NCI-H460 (cell line): ENCODE measurements at places on chromosomes 5 and 9. TPM values are rescaled to one million over a fixed set of nuclear protein-coding genes. Genes with fewer than 3 reads are reported as not detected.

DNA sequence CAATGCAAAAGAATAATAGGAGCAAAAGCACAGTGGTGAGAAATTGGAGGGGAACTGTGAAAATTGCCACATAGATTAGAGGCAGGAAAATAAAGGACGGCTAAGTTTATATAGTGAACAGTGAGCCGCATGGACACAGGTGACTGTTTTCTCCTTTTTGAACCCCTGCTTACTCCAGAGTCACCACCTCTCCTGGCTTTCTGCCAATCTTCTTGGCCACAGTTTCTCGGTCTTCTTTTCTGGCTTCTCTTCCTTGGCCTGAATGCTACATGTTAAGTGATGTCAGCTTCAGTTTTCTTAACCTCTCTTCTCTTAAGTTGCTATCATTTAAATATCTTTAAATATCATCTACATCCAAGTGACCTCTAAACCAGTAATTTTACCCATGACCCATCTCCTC lies 47.3 kb upstream of the CDKN2B start:
- DNase-seq, result no peak

- DNase-seq, result no peak
Measured at GRCh38 chr5:41841325-41841724, 28.9 kb downstream of the OXCT1 start.

DNA sequence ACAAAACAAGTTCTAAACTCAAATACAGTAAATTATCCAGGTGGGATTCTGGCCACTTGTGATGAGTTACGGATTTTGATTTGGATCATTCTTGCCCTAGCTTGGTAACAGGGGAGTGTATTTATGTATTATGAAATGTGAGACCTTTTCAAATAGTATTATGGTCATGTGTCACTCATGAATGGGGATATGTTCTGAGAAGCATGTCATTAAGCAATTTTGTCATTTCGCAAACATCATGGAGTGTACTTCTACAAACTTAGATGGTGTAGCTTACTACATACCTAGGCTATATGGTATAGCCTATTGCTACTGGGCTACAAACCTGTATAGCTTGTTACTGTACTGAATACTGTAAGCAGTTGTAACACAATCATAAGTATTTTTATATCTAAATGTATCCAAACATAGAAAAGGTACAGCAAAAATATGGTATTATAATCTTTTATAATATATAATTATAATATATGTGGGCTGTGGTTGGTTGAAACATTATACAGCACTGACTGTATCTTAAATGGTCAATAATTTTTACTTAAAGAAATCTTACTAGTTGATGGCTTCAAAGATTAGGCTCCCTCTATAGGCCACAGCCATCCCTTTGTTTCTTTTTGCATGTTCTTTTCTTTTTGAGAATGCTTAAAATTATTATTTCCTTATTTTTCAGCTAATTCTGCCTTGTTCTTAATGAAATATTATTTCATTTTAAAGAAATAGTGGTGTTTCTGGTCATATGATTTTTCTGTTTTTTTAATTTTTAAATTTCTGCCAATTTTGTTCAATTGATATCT lies 128.4 kb downstream of the MAST4 start:
- no peak for DNase-seq

- no peak for DNase-seq
Measured at GRCh38 chr9:113389451-113389850, 11.6 kb downstream of the ALAD start.

DNA sequence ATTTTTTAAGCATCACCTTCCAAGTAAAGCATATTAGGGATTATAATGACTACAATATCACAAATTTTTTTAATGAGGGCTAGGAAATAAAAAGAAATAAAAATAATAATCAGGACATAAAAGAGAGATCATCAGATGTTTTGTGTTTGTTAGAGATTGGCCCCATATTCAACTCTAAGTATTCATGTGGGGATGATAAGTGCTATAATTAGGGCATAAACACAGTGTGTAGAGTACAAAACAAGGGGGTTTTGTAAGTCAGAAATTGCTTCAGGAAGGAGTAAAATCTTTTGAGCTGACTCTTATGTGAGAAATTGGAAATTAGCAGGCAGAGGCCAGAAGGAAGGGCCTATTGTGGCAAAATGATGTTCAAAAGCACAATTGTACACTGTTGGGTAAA lies 127.3 kb downstream of the STARD4 start:
- DNase-seq, result no peak

GRCh38 chr9:29697011-29697410 lies 2123.7 kb upstream of the C9orf72 start:
- no peak for DNase-seq

DNA sequence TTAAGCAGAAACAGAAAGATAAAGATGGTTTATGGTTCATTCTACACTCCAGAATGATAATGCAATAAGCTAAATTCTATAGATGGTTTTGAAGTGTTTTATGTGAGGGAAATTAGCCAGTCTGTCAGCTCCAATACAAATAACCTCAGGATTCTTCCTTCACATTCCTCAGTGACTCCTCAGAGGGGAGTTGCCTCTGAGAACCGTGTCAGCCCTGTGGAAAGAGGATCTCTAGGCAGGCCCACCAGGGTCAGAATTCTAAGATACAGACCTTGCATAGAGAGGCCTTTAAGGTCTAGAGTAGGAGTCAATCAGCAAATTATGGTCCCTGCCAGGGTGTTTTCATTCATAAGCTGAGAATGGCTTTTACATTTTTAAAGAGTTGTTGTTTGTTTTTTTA lies 26.6 kb downstream of the RUSC2 start:
- peak; percentile 51 for DNase-seq

Gene C1QTNF3
- 0.49 and 0.69 TPM in 2 replicates for total RNA-seq

Gene DND1
- 0.75 and 0.77 TPM in 2 replicates for total RNA-seq

DNA sequence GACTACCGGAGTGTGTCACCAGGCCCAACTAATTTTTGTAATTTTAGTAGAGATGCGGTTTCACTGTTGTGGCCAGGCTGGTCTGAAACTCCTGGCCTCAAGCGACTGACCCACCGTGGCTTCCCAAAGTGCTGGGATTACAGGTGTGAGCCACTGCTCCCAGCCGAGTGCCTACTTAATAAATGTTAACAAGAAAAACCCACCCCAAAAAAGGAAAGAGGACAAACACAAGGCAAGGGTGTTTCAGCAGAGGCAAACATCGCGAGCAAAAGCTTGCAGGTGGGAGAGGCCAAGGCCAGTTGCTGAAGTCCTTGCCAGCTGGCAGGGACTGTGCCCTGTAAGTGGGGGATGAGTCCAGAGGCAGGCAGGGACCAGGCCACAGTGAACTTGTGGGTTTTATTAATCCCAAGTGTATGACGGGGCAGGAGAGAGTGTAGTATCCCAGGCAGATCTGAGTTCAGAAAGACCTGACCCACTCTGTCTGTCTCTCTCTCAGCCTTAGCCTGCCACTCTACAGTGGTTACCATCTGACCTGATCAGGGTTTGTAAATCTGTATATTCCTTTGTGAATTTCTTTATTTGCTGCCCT lies 6.4 kb upstream of the FPGS start:
- DNase-seq, result no peak

DNA sequence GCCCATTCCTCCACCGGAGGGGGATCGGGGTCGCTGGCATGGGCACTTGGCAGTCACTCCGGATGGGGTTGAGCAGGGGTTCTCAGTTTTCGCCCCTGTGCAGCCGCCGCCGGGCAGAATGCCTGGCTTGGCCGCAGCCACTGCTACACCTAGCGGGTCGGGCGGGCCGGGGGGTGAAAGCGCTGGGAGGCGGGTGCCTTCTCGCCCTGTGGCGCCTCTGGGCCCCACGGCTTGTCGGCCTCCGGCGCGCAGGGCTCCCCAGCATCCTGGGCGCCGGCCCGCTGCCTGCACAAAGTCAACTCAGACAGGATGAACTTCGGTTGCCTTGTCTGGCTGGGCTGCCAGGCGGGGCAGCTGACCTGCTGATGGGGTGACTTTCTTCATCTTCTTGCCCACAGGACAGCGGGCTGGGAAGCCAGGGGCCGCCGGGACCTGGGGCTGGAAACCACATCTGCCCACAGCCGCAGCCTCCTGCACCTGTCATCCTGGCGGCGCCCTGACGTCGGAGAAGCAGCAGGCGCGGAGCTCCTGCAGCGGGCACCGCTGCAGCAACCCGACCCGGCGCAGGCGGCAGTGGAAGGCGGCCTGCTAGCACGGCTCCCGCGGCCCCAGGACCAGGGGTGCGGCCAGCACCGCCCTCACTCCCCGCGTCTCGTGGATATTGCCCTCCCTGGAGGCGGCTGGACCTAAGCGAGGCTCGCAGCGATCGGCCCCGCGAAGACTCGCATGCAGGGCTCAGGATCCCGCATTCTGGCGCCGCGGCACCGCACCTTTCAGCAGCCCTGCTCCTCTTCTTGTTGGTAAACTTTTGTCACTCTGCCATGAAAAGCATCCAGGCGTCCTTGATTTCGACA lies 1.3 kb upstream of the ANKRD18A start:
- DNase-seq, result no peak

- peak; percentile 66 for DNase-seq
Measured at GRCh38 chr9:72365525-72366256, 683 bp upstream of the ZFAND5 start.

DNA sequence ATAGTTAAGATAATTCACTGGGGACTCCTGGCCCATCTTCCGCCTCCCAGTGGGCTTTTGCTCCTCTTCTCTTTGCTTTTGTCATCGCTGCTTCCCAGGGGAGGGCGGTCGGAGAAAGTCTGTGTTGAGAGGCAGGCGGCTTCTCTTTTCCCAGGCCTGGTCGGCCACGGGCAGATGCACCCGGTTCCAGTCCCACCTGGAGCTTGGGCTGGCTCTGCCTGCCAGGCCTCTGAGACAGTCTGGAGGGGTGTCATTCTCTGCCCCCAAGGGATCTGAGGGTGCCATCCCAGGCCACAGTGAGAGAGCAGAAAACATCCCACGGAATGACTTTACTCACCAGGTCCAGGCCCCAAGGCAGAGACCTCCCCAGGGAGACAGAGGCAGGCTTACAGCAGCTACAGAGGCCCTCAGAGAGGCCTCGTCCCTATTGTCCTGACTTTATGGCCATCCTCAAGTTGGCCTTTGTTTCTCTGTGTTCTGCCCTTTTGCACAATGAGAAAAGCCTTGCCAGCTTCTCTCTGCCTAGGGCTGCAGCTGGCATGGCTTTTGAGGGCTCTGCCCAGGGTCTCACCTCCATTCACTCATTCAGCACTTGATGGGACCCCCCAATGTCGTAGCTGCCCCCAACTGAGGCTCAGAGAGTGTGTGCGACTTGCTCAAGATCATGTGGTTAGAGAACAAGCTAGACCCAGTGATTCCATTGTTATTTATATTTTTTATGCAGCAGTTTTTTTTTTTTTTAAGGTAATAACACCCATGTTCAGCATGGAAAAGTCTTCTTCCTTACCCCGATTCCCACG lies 44.2 kb upstream of the BOD1 start:
- no peak for DNase-seq

GRCh38 chr5:147763791-147764525 lies 18.6 kb downstream of the JAKMIP2 start:
- DNase-seq, result no peak

- DNase-seq, result no peak
Measured at GRCh38 chr5:443239-444151, 519 bp downstream of the EXOC3 start.

DNA sequence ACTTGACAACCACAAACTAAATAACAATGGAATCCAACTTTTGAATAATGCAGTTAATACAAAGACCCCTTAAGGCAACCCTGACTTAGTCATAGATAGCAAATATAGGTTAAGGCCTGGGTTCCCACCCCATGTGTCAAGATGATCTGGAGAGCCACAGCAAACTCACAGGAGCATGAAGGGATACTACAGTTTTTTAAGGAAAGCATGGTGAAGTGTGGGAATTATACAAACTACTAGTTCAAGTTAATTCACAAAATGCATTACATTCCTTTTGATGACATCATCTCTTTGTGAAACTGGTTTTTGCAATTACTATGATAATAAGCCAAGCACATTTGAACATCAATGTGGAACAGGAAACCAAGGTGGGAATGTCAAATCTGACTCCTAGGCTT lies 50.6 kb downstream of the LHFPL2 start:
- DNase-seq, result no peak

DNA sequence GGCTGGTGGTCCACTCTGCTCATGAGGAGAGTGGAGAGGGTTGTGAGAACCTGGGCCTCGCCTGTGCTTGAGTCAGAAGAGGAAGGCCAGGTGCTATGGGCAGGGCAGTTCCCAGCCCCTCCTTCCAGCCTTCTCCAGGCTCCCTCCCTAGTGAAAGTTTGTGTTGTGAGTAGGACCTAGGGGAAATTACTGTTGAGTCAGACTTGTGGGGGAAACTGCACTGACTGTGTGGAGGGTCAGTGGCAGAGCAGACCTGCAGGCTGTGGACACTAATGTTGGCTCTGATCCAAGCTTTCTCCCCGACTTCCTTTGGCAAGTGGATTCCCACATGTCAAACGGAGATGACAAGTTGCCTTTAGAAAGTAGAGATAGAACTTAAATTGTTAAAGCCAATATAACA lies 102.6 kb downstream of the ARHGAP26 start:
- no peak for DNase-seq

DNA sequence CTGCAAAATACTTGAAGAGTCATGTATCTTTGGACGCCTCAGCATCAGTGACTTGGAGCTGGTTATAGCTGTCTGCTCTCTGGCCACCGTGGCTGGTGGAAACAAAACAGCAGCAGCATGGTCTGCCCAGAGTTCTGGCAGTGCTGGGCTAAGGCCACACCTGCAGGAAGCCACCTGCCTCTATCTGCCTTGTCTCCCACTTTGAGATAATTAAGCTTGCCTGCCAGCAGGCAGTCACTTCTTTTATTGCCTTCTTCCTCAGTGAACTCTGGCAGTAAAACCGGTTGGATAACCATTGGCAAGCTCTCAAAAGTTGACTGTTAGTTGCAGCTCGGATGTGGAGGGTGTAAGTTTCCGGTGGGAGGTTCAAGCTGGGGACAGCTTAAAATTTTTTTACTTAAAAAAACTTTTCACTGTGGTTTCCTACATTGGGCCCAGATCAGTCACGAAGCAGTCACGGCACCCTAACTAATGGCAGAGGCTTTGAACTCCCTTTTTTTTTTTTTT lies 4.9 kb downstream of the SMIM3 start:
- DNase-seq, result no peak

Gene GFI1B
- total RNA-seq, result not detected in 2 replicates

DNA sequence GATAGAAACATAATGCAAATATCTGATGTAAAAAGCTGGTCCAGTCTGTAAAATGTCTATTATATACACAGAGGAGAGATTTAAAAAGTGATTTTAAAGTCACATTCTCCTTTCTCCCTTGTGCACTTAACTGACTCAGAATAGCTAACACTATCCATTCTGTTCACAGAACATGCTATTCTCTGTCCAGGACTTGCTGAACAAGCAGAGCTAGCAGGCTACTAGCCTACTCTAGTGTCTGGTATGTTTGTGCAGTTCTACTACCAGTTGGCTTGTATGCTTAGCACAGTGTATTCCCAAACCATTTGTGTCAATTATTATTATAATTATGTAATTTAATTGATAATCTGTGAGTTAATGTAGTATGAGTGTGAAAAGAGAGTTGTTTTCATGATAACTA lies 161.7 kb upstream of the NUDT12 start:
- DNase-seq, result no peak

Gene ACTBL2
- not detected in 2 replicates for total RNA-seq

DNA sequence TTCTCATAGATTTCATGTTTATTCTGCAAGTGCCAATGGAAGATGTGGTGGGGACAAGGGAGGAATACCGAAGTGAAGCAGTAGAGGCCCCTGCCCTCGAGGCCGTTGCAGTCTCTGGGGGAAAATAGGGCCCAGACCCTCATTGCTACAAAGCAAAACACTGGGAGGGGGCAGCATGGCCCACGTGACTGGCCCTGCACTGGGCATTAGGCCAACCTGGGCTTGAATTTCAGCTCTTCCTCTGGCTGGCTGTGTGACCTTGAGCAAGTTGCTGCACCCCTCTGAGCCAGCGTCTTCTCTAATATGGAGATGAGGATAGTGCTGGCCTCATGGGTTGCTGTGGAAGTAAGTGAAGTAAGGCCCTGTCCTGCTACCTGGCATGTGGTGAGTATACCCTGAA lies 709 bp upstream of the SYNPO start:
- no peak for DNase-seq
